ENCODE measurements at places on chromosomes 6 and 20.

GRCh38 chr20:59458645-59459044 is 145.7 kb upstream of the PHACTR3 start:
- DNase-seq, result no peak

GRCh38 chr6:140460267-140460666 is 1085.8 kb upstream of the CITED2 start:
- DNase-seq, result no peak

DNA sequence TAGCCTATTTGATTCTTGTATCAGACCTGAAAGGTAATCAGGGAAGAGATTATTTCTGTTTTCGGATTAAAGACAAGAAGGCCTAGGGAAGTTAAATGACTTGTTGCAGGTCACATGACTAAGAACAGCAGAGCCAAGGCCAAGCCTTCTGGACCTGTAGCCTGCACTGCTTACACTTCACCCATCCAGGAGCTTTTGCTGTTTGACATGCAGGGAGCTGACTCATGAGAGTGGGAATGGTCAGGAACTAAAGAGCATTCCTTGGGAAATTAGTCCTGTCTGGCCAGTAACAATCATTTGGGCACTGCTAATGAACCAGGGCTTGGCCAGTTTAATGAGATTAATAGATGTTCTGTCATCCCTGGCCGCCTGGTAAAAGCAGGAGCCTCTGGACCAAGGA is 46.8 kb downstream of the EIF2S2 start:
- no peak for DNase-seq

DNA sequence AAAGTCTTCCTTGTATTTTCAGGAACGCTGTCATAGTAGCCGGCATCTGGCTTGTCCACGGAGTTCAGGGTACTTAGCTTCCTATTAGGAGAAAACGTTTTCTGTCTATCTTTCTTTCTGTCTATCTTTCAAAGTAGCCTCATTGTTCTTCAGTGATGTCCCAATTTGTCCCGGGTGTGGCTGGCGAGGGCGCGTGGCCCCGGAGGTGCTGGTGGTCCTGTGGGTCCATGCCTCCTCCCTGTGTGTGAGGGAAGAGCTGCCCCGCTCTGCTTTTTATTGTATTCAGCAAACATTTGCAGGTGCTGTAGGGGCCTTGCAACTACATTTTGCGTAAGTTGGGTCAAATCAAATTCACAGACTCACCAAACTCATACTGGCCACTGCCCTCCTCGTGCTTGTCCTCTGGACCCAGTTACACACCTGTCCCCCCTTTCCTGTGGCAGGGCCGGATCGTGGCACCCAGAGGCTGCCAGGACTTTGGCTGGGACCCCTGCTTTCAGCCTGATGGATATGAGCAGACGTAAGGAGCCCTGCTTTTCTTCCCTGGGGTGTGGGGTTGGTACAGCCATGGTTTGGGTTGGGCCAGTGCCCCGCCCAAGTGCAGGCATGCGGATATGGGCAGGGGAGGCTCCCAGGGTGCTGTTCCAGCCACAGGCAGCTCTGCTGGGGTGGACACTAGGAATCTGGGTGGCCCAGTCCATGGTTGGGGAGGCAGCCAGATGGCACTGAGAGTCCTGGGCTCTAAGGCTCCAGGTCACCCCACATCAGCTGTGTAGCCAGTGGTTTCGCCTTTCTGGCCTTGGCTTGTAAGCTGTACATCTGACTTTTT is 12.3 kb downstream of the ITPA start:
- DNase-seq, result no peak

GRCh38 chr6:162092816-162093502 is 634.6 kb downstream of the PRKN start:
- DNase-seq, result no peak

DNA sequence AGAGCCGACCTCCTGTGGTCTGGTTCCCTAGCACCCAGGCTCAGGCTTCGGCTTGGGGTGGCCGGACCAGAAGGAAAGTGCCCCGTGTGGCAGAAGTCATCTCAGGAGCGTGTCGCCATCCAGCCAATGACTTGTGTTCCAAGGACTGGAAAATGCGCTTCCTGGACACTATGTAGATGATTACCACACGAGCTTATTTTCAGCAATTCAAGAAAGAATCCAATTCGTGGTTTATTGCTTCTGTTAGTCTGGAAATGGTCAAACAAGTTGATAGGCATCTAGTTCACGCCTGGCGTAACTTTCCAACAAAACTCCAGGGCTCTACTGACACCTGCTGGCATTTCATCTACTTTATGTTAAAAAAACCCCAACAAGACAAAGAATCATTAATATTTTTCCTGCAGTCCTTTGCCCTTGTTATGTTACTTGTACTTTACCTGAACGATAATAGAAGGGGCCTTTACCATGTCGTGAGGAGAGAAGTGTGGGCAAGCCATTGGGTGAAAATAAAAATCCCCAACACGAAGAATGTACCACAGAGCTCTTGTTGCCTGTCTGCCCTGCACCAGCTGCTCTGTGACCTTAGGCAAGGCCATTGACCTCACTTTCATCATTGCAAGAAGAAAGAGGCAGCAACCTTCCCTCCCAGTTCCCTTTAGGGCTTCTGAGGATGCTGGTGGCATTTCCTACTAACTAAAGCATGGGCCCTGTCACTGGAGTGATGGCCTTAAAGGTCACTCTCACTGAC is 154.7 kb upstream of the LAMP5 start:
- DNase-seq, result no peak

DNA sequence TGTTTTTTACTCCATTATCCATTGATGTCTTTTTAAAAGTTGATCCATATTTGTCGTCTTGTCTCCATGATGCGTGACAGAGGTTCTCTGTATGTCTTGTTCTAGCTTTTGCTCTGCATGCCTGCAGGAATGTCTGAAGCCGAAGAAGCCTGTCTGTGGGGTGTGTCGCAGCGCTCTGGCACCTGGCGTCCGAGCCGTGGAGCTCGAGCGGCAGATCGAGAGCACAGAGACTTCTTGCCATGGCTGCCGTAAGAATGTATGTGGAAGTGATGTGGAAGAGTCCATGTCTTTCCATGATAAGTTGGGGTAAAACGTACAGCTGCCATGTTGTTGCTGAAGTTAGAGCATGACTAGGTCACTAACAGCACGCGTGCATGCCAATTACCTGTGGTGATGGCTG is 5.3 kb downstream of the RNF114 start:
- no peak for DNase-seq

DNA sequence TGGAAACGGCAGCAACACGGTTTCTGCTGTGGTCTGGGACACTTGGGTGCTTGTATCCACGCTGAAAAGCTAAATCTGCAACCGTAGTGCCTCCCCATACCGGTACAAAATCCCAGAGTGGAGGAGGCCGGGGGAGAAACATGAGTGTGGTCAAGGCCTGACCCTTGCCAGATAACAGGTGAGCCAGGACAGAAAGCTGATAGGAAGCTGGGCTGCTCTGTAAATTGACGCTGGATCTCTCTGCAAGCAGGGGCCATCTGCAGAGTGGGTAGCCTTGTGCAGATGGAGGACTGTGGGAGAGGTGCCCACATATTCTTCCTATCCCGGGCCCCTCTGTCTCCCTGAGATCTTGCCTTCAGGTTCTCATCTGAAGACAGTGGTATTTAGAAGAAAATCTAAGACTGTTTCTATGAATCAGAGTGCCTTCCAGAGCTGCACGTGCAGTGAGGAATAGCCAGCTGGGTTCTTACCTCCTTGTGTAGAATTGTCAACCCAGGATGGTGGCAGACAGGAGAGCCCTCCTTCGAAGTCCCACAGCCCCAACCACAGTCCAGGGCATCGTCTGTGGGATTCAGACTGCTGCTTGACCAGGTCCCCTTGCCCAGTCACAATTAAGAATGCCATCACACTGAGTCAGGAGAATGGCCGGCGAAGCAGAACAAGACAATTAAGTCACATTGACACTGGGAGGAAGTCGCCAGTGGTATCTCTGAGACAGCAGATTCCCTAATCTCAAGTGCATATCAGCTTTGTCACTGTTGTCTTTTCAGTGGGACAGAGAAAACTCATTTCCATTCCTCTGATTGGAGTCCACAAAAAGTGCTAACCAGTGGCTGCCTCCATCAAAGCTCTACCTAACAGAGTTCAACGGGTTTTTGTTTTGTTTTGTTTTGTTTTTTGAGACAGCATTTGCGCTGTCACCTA is 100.0 kb upstream of the RIPOR2 start:
- DNase-seq, result no peak

DNA sequence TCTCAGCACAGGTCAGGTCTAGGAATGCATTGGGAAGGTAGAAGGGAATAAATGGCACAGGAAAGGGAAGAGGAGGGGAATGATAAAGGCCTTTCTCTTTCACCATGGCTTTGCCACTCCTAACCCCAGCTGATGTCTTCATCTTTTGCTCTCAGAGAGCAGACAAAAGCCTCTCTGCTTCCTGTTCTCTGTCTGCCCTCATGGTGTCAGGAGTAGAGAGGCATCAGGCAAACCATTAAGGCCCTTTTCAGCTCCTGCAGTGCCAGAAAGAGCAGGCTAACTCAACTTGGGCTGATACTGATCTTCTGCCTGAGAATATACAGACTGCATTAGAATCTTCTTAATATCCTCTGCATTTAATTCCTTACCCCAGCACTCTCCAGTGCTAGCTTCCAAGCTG is 48.0 kb upstream of the STXBP5 start:
- DNase-seq, result no peak

DNA sequence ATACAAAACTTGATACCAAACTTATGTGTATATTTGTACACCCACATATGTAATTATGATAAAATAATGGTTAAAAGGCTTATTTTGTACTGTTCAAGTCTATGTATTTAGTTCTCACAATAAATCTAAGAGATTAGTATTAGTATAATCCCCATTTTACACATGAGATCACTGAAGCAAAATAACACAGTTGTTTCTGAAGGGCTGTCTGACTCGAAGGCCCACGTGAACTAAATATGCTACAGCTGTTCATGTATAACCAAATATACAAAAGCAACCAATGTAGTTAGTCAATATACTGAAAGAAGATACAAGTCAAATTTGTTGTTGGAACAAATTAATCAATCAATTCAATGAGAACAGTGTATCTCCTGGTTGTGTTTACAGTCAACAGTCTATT is 959.2 kb downstream of the EPHA7 start:
- no peak for DNase-seq

DNA sequence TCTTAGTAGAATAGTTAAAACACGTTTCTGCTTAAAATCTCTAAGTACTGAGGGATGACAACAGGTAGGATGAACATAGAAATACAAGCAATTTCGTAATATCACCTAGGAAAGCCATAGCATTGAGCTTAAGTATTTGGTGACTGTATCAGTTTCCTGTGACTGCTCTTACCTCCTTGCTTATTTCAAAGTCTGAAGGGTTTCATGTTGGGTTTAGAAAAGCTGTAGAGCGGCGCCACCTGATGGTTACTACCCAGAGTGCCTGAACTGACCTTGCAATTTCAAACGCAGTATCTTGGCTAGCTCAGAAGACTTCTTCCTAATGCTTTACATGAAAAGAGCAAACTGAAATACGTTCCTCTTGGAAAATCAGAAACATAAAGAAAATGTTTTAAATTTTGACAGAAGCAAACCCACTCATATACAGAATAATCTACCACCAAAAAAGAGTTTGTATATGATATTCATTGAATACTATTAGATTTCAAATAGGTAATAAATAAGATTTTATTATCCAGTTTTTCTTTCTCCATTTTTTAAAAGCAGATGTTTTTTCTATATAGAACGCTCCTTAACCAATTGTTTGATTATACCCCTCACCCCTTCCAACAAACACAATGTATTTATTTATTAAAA is 82.3 kb upstream of the RIPOR2 start:
- DNase-seq, result peak; percentile 72

GRCh38 chr6:64083261-64083660 is 447.7 kb downstream of the PHF3 start:
- DNase-seq, result no peak

DNA sequence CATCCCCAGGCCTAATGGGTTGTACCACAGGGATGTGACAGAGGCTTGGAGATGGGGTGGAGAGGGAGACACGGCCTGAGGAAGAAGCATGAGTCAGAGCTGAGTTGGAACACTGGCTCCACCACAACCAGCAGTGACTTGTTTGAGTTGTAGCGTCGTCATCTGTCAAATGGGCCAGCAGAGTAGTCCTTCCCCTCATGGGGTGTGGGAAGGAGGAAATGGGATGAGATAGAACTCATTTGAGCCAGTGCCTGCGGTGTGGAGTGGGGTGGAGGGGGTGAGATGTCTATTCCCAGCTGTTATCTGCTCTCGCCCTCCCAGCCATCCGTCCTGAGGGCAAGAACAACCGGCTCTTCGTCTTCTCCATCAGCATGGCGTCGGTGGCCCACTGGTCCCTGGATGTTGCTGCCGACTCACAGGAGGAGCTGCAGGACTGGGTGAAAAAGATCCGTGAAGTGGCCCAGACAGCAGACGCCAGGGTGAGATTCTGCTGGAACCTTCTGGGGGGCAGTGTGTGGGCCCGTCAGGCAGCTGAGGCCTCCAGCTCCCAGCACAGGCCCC is 32.5 kb downstream of the PLCG1 start:
- no peak for DNase-seq

DNA sequence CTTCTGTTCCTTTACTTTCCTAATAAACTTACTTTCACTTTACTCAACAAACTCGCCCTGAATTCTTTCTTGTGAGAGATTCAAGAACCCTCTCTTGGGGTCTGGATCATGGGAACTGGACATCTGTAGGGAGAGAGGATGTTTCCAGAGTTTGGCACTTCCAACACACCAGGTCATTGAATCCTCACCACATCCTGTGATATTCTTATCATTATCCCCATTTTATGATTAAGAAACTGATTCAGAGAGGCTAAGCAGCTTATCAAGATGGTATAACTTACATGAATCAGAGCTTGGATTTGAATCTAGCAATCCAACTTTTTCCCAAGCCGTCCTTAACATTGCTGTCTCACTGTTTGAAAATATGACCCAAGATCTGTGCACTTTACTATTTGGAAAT is 15.5 kb downstream of the PPIL6 start:
- DNase-seq, result no peak
